Thoracic aorta (tissue), 2 donors: ENCODE measurements at places on chromosomes 1 and 21. TPM values are rescaled to one million over a fixed set of nuclear protein-coding genes. Genes with fewer than 3 reads are reported as not detected.

DNA sequence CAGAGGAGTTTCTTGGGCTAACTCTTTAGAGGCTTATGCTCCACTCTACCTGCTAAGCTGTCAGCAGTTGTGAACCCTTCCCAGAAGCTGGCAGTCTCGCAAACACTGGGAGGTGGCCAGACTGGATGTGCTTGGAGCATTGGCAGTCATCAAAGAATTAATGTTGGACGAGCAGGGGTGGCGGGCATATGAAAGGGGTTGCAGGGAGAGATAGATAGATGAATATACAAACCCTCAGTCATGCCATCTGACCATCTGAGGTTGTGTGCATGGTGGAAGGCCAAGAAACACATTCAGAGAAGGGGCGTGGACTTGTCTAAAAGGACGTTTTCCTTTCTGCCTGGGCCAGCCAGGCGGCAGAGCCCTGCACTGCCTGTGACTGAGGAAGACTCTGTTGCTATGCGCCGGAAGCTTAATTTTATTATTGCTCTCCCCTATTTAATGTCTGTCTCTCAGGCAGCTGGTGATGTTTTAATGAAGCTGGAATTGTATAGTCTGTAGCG lies 164.4 kb downstream of the PBX1 start:
- peak overlapping the region; percentile 32 for H3K27ac ChIP-seq
- no peak overlapping the region for H3K4me3 ChIP-seq
- no peaks in the 10 kb centered on the region for H3K36me3 ChIP-seq
- no peaks in the 10 kb centered on the region for H3K27me3 ChIP-seq

GRCh38 chr1:185601189-185601588 lies 133.0 kb upstream of the HMCN1 start:
- no peak overlapping the region for H3K27ac ChIP-seq
- DNase-seq = no peak
- no peak overlapping the region for H3K4me3 ChIP-seq
- no peaks in the 10 kb centered on the region for H3K27me3 ChIP-seq
- no peaks in the 10 kb centered on the region for H3K4me1 ChIP-seq

Gene CAMSAP2
- 60.7 TPM for total RNA-seq

DNA sequence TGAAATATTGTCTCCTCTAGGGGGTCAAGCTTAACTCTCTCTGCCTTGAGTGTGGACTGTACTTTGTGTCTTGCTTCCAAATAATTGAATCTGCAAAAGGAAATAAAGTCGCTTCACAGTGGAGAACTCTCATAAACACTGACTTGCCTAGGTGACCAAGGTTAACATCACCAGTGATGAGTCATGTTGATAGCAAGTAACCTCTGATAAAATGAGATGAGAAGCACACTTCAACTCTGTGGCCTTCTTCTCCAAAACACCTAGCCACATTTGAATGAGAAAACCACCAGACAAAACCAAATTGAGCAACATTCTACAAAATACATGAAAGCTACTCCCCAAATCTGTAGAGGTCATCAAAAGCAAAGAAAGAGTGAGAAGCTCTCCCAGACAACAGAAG lies 37.6 kb downstream of the PDE4B start:
- no peaks in the 10 kb centered on the region for H3K4me1 ChIP-seq
- no peak overlapping the region for H3K4me3 ChIP-seq
- H3K36me3 ChIP-seq = no peaks in the 10 kb centered on the region
- no peak for DNase-seq
- H3K27ac ChIP-seq = no peak overlapping the region

DNA sequence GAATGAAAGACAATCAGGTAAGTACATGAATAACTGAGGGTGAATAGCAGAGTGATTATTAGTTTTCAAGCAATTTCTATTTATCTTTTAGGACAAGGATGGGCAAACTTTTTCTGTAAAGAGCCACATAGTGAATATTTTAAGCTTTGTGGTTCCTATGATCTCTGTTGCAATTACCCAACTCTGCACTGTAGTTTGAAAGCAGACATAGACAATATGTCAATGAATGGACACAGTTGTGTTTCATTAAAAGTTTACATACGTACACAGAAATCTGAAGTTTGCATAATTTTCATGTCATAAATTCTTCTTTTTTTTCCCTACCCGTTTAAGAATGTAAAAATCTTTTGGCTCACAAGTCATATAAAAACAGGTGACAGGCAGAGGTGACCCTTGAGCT lies 71.4 kb downstream of the ZNF281 start:
- H3K36me3 ChIP-seq = no peaks in the 10 kb centered on the region
- DNase-seq = no peak
- H3K27ac ChIP-seq = no peak overlapping the region
- H3K4me1 ChIP-seq = no peaks in the 10 kb centered on the region
- H3K4me3 ChIP-seq = no peak overlapping the region

Gene LYSMD1
- total RNA-seq = 5.6 TPM

DNA sequence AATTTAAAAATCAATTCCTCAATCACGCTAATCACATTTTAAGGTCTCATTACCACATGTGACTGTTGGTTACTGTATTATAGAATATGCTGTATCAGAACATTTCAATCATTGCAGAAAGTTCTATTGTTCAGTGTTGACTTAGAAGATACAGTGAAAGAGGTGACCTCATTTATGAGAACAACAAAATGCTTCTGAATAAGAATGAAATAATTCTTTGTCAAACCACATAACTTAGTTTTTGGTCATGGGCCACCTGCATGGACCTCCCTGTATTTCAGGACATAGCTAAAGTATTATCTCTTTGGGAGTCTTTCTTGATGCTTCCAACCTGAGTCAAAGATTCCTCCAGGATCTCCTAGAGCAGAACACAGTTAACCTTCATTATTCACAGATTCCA lies 22.3 kb downstream of the MFSD2A start:
- no peak overlapping the region for H3K4me3 ChIP-seq
- no peak for DNase-seq
- no peak overlapping the region for H3K27ac ChIP-seq
- H3K4me1 ChIP-seq = no peaks in the 10 kb centered on the region
- H3K36me3 ChIP-seq = no peaks in the 10 kb centered on the region

- H3K4me1 ChIP-seq = peaks cover 49% of the 10 kb centered on the region
- DNase-seq = no peak
- H3K27me3 ChIP-seq = no peaks in the 10 kb centered on the region
- H3K4me3 ChIP-seq = peak overlapping the region; percentile 39
- H3K36me3 ChIP-seq = no peaks in the 10 kb centered on the region
These were observed 72.6 kb upstream of the MACF1 start for GRCh38 chr1:39131940-39132339.

- no peaks in the 10 kb centered on the region for H3K4me1 ChIP-seq
- no peak for DNase-seq
- H3K27ac ChIP-seq = no peak overlapping the region
- no peaks in the 10 kb centered on the region for H3K27me3 ChIP-seq
- H3K36me3 ChIP-seq = no peaks in the 10 kb centered on the region
- no peak overlapping the region for H3K4me3 ChIP-seq
These were observed 13.6 kb upstream of the NAV1 start for GRCh38 chr1:201525193-201525778.

- peaks cover 15% of the 10 kb centered on the region for H3K4me1 ChIP-seq
- no peak for DNase-seq
- no peaks in the 10 kb centered on the region for H3K27me3 ChIP-seq
These were observed 32.3 kb downstream of the SLC66A1 start for GRCh38 chr1:19344372-19344810.
